ENCODE measurements at places on chromosomes 1 and 21.
A peak's percentile ranks its signal among the peaks of the same experiment; 100 is the strongest.

- DNase-seq, result no peak
Measured at GRCh38 chr1:6953907-6954364, 168.7 kb downstream of the CAMTA1 start.

GRCh38 chr1:152170287-152170905, 11.4 kb upstream of the RPTN start:
- no peak for DNase-seq

DNA sequence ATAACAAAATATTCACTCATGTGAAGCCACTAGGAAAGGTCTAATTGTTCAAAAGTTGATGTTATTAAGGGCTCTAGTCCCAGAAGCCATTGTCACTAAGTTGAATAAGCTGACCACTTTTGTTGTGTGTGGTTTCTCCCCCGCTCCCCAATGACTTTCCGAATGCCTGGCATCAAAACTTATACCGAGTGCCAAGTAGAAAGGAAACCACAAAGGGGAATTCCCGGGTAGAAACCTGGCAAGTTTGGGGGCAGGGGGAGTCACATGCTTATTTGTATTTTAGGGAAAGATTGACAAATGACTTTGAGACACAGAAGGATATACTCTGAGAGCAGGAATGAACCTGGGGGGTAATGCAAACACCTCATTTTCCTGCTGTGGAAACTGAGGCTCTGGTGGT, 154.1 kb downstream of the TGFBR3 start:
- no peak for DNase-seq

DNA sequence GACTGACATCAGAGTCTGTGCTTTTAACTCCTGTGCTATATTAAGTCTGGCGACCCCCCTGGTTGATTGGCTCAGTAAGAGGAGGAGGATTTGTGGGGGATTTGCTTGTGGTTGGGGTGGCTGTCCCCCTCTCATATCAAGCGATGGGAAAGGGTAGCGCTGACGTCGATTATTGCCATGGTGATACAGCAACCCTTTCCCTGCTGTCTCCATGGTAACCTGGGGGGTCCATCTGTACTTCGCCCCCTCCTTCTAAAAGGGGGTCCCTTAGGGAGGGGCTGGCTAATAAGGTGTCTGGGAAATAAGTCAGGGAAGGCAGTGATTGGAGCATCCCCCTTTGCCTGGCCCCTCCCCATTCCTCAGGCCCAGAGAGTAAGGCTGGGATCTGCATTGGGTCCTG, 4.7 kb downstream of the FAM229A start:
- no peak for DNase-seq

DNA sequence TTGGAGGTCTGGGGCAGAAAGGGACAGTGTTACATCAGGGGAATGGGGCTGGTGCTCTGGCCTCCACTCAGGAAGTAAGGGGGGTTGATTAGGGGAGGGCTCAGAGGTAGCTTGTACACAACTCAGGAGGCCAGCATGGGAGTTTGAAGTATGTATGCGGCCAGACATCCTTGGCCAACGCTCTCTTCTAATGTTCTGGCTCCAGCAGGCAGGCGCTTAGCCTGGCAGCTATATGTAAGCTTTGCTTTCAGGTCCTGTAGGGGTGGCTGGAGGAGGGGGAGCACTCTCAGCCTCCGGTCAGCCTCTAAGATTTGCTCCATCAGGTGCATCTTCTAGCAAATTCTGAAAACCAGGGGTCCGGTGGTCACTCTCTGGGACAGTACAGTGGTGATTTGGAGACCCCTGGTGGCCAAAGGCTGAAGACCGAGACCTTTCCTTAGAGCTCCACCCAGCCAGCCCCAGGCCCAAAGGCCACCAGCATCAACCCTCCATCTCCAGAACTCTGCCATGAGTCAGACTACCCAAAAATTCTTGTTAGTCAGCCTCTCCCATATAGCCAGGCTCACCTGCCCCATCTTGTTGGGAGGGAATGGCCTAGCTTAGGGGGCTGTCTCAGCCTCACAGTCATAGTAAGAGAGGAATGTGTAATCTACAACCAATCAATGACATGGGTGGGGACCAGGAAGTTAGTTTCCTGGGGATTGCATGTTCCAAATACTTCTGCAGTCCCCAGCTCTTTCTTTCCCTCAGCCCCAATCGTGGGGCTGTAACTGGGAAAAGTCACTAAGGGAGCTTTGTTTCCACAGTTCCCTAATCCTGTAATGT, 9.7 kb upstream of the COL8A2 start:
- DNase-seq, result peak; percentile 34

GRCh38 chr1:45926330-45926729, 122.9 kb downstream of the MAST2 start:
- DNase-seq, result no peak

DNA sequence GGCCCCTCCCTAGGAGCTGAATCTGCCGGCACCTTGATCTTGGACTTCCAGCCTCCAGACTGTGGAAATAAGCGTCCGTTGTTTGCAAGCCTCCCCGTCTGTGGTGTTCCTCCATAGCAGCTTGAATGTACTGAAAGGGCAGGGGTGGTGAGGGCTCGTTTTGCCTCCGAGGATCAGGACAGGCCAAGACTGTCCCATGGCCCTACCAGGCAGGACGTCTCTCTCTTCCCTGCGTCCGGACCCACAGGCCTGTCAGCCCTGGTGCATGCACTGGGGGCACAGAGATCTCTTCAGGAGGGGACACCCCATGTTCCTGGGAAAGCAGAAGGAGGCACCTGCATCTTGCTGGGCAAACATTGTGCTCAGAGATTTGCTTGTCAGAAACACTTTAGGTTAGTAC, 156.3 kb upstream of the C1orf174 start:
- no peak for DNase-seq

DNA sequence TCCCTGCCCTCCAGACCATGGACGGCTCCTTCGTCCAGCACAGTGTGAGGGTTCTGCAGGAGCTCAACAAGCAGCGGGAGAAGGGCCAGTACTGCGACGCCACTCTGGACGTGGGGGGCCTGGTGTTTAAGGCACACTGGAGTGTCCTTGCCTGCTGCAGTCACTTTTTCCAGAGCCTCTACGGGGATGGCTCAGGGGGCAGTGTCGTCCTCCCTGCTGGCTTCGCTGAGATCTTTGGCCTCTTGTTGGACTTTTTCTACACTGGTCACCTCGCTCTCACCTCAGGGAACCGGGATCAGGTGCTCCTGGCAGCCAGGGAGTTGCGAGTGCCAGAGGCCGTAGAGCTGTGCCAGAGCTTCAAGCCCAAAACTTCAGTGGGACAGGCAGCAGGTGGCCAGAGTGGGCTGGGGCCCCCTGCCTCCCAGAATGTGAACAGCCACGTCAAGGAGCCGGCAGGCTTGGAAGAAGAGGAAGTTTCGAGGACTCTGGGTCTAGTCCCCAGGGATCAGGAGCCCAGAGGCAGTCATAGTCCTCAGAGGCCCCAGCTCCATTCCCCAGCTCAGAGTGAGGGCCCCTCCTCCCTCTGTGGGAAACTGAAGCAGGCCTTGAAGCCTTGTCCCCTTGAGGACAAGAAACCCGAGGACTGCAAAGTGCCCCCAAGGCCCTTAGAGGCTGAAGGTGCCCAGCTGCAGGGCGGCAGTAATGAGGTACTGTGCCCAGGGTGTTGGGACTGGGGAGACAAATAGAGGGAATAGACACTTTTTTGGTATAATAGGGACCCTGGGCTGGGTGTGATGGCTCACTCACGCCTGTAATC, 1.0 kb downstream of the ZBTB48 start:
- DNase-seq, result no peak

DNA sequence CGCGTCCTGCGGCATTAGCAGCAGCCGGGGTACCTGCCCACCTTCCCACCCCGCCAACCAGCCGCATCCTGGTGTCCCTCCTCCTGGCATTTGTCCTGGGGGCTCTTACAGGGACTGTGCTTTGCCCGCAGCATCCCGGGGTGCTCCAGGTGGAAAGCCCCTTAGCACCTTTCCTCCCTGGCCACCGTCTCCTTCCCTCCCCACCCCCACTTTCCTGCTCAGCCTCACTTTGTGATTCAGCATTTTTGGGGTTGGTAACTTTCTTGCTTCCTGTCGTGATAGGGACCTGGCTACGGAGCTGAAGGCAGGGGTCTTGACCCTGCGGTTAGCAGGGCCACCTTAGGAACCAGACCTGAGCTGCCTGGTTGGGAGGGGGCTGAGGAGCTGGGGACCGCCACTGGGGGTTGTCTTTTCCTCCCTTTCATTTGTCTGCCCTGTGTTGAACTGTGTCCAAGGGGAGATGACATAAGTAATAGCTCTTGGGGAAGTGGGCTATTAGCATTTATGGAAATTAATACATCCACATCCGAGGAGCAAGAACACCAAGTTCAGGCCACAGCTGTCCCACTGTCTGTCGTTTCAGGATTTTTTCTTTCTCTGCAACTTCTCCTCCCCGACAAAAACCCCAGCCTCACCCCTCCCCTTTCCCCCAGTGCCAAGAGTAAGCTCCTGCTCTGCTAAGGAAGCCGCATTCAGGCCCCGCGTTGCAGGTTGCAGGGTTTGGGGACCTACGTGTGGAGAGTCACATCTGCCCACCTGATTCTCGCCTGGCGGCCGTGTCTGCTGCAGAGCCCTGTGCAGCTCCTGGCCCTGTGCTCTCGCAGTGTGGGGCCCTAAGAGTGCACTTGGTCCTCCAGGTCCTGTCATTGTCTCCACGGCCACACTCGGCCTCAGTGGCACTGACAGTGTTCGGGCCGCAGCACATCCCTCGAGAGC, 1.6 kb upstream of the NPHP4 start:
- no peak for DNase-seq
